Pulmonary artery endothelial cell (primary cell): ENCODE measurements at places on chromosomes 16 and 17.

DNA sequence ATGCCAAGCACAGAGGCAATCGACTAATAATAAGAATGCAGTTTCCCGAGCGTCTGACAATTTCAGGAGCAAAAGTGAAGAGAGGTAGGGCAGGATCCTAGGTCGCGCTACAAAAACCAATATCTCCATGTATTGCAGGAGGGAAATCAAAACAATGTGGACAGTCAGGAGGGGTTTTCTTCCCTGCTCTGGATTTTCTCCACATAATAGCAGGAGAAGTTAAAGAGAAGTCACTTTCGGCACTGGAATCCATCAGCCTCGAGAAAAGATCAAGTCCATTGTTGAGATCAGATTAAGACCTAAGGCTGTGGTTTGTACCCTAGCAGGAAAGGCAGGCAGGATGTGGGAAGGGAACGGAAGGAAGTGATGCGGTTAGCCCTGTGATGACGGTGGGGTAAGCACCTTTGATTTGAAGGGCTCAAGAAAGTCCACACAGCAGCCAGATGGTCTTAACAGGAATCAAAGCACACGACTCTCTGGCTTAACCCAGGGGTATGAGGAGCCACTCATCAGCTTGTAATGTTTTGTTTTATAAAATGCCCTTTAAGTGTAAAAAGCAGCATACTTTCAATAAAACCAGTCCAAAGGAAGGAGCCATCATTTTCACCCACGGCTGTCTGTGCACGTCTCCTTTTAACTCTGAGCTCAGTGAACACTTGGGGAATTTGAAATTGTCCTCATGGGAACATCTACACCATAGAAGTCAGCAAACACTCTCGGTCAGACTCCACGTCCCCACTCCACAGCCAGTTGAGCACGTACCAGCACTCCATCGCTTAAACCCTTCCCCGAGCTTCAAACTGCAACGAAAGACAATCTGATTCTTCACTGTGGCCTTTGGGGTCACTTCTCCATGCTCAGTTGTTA lies 15.8 kb upstream of the AKTIP start:
- DNase-seq, result peak; percentile 97

DNA sequence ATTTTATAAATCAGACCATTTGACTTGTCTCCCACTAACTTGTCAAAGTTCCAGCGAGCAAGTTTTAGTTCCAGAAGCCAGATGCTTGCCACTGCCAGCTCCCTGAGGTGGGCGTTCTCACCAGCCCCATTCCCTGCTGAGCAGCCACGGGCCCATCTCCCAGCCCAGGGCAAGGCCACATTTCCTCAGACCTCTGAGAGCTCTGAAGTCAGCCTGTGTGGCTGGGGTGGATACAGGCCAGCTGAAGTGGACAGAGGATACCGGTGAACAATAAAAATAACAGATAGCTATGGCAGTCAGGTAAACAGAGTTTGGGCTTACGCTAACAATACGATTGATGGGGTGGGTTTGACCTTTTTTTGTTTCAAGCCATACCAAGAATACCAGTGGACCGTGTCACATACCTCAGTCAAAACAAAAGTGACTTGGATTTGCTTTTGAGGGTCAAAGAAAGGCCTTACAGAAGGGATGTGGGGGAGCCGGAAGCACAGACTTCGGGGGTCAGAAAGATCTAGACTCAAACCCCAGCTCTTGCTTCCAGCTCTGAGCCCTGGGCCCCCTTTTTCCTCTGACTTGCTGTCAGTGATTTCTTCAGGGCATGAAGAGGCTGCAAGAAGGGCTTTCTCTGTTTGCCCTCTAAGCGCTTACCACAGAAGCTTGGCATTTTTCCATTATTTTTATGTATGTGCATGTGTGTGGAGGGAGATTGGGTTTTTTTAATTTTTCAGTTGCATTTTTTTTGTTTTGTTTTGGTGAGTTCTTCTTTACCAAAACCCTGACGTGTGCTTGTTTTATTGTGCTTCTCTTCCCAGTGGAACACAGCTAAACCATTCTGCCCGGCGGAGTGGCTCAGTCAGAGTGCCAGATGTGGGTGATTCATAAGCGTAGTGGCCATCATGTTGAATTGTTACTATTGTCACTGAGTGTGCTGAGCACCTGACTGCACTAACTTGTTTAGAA lies 109.9 kb downstream of the GNAO1 start:
- no peak for DNase-seq

DNA sequence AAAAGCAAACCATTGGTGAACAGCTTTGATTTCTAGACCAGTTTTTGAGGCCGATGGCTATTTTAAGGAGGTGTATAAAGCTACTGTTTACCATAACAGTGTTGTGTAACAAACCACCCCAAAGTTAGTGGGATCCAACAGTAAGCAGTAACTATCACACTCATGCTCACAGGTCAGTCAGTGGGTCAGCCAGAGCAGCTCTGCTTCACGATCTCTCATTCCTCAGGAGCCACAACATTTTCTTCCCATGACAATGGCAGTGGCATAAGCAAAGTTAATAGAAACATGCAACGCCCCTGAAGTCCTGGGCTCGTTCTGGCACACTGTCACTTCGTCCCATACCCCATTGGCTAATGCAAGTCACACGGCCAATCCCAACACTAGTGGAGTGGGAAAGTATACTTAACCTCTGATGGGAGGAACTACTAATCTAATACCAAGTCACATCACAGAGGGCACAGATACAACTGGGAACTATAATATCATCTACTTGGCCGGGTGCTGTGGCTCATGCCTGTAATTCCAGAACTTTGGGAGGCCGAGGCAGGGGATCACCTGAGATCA lies 28.0 kb upstream of the B4GALNT2 start:
- DNase-seq, result no peak

- DNase-seq, result no peak
Observed at GRCh38 chr17:42373896-42374295, 14.3 kb downstream of the STAT3 start.

GRCh38 chr16:86362155-86362849 lies 148.0 kb upstream of the FOXF1 start:
- no peak for DNase-seq

DNA sequence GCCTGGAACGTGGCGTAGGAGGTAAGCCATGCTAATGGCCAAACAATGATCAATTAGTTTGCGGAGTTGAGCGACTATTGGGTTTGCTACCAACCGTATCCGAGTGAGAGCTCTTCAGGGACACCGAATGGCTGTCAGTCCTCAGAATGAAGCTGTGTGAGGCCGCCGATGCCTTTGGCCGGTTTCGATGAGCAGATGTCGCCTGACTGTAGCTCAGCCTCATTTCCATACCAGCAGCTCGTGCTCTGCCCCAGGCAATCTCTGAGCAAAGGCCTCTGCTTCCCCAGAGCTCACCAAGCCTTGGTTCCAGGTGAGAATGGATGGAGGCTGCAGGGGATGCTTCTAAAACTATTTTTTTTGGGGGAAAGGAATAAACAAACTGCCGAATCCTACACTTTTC lies 111.7 kb upstream of the HS3ST4 start:
- DNase-seq, result no peak

- no peak for DNase-seq
Observed at GRCh38 chr16:84941921-84942320, 69.4 kb downstream of the ZDHHC7 start.

DNA sequence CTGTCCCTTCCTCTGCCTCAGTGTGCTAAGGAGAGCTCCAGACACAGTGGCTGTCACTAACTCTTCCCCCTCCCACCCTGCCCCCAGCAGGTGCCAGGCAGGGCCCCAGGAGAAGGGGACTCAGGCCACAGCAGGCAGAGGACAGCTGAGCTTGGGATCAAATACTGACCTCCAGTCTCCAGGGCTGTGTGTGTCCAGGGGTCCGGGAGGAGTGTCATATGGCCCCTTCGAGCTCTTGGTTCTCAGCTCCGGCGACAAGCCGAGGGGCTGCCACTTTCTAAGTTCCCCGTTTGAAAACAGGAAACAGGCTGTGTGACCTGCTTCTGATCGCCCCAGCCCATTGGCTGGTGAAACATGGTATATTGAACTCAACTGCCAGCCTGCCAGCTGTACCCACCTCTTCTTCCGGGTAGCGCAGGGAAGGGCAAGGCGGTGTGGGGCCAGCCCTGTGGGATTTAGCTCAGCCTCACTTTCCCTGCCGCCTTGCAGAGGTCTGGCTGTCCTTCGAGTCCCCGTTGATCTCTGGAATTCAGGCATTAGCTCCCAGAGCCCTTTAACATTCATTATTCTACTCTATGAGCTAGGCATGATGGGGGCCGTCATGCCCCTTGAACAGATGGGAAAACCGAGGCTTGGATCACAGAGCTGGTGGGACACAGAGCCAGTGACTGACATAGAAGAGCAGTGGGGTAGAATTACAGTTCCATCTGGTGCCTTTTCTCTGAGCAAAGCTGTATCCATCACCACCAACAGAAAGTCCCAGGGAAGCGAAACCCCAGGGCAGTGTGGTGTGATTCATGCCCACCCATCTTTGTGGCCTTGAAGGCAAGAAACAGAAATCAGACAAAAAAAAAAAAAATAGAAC lies at the start of gene SNX20:
SNX20 (minus strand) TSS at position 292 of the 865 bp plus-strand sequence. CDS start 3,786 bp downstream, outside the sequence.
- DNase-seq, result no peak
